ENCODE measurements at places on chromosomes 5 and 9.

DNA sequence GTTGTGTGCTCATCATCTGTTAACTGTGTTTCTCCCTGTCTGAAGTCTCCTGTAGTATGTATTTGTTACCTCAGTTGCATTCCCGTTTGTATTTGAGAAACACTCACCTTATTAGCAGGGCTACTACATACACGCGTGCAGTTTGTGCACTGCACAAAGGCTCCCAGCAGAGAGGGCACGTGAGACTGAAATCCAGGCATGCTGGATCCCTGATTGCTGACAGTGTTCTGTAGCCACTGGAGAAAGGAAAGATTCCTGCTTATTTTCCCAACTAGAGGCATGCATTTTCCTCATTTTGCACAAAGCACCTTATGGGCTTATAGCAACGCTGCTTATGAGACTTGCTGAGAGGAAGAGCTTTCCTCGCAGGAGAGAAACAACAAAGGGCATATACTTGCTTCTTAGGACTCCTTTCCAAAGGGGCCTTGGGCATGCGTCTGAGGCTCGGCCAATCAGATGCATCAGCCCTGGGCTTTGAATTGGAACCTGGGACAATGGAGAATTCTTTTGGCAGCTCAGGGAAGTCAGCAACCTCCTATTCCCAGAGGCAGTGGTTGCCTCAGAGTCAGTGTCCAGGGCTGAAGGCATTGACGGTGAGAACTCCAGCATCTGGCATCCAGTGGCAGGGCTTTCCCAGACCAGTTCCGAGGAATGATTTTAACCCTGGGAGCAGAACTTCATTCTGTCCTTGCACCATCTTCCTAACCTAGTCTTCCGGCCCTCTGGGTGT lies 9.9 kb upstream of the MEGF10 start:
- no peak for DNase-seq

DNA sequence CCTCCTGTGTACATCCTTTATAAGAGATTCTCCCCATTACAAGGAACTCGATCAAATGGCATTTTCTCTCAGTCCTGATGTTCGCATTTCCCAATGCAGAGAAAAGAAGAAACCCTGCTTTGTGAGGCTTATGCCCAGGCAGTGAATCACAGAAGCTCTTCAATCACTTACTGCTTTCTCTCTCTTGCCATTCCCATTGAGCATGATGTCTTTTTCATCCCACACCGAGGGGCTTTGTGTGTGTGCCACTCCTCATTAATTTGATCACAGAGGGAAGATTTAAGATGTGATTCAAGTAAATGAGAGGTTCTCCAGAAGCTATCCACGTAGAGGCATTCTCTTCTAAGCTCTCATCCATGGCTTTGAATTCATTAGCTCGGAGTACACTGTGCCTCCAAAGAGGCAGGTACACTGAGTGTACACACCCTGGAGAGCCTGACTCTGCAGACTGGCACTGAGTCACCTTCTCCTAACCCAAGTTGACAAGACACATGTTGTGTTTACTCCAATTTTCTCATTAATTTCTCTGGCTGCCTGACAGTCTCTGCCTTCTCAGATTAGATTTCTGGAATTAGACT lies 45.4 kb downstream of the MFAP3 start:
- no peak for DNase-seq

DNA sequence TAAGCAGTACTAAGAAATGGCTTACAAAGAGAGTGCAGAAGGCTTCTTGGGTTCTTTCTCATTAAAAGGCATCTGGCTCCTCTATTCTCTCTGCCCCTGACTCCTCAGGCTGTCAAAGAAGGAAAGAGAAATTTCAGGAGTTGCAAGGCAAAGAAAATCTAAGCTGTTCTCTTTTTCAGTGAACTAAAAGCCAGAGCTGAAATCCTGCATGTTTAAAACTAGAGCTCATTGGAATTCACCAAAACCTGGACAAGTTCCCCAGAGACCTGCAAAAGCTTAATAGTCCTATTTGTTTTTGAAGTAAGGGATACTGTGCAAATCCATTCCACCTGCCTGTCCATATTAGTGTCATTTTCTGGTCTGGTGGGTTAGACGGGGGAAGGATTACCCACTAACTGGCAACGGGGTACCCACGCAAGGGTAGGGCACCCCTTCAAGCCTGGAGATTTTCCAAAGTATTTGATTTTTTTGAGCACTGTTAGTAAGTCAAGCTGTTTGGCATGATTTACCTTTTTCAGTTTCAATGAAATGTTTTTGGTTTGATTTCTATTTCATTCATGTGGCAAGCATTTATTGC lies 179.3 kb downstream of the FSTL4 start:
- DNase-seq = no peak

- no peak for DNase-seq
These were observed 86.4 kb downstream of the NR3C1 start for GRCh38 chr5:143316844-143317631.

- no peak for DNase-seq
These were observed 92.9 kb downstream of the ANKRD18A start for GRCh38 chr9:38527503-38527902.

GRCh38 chr5:124662181-124662781 lies 84.2 kb downstream of the ZNF608 start:
- no peak for DNase-seq

- DNase-seq = no peak
These were observed 8.6 kb downstream of the SUSD3 start for GRCh38 chr9:93066978-93067603.

GRCh38 chr9:114383521-114384231 lies 4.1 kb downstream of the AKNA start:
- DNase-seq = no peak

DNA sequence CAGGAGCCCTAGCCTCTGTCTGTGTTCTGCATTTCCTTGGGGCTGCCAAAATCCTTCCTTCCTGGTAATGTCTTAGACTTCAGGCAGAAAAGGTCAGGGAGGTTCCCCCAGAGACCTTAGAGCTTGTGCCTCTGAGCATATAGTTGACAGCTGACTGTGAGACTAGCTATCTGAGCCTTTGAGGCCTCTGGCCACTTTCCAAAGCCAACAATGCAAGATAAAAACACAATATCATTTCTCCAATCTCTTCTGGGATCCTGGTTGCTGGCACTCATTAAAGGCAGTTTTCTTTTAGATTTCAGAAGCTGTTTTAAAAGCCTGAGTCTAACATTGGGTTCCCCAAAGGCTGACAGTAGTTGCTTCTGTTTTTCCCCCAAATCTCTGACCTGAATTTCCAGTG lies 13.2 kb upstream of the GLRA1 start:
- no peak for DNase-seq

DNA sequence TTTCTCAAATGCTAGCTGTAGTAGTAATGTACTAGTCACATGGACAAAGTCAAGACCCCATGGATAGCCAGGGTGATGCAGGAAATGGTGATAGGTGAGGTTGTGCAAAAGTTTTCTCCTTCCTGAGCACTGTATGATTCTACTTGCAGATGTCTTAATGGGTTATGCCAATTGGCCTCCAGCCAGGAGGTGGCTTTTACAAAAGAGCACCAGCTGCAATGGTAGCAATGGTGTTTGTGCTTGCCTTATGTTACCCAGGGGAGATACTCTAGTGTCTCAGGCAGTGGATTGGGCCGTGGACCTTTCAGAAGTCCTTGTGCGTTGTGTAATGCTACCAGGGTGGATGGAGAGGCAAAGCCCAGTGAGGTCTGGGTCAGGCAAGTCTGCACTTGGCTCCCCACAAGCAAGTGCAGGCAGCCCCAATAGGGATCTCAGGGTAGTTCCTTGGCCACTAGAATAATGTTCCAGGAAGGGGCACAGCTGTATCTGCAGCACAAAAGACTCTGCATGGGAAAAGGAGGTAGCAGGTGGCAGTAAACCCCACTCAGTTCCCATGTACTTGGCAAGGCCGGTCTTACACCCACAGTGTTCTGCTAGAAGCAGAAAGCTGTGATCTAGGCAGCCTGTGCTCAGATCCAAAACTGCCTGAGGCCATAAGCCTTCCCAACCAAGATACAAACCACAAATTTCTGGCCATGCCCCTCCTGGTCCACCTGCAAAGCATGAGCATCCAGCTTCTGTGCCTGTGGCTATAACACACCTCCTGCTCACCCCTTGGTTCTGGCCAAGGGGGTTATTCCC lies 46.4 kb upstream of the EDIL3 start:
- no peak for DNase-seq

GRCh38 chr5:43639566-43639965 lies 36.6 kb downstream of the NNT start:
- DNase-seq = no peak

GRCh38 chr5:125011014-125011413 lies 264.6 kb upstream of the ZNF608 start:
- DNase-seq = no peak

DNA sequence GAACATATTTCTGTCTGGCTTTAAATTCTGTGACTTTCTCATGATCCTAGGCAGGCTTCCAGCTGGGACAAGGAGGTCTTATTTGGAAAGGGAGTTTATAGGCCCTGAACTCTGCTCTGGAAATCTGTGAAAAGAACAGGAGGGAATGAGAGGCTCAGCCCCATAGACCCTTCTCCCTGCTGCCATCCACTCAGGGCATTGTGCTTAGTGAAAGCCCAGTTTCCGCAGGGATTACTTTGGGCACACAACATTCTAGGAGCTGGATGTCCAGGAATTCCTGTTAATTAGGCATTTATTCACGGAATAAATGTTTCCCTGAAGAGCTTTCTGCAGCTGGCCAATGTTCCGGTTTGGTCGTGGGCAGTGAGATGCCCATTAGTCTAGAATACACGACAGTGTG lies 32.7 kb upstream of the COL15A1 start:
- no peak for DNase-seq

- no peak for DNase-seq
These were observed 166.8 kb downstream of the NNT start for GRCh38 chr5:43769571-43770355.
